Sigmoid colon (tissue), 7 donors: ENCODE measurements at places on chromosomes 4 and X.

DNA sequence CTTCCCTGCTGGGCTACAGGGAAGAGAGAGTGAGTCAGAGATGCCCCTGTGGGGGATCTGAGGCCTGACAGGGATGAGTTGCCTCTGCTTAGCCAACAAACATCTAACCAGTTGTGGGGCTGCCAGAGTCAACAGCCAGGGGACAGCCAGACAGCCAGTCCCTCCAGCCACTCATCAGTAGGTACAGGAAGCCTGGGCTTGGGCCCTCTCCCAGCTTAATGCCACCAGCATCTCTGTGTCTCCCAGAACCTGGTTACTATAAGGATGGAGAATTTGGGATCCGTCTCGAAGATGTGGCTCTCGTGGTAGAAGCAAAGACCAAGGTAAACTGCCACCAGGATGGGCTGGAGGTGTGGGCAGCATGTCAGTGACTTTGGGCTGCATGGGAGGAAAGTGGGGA is 17.3 kb upstream of the SASH3 start:
- no peak for DNase-seq

DNA sequence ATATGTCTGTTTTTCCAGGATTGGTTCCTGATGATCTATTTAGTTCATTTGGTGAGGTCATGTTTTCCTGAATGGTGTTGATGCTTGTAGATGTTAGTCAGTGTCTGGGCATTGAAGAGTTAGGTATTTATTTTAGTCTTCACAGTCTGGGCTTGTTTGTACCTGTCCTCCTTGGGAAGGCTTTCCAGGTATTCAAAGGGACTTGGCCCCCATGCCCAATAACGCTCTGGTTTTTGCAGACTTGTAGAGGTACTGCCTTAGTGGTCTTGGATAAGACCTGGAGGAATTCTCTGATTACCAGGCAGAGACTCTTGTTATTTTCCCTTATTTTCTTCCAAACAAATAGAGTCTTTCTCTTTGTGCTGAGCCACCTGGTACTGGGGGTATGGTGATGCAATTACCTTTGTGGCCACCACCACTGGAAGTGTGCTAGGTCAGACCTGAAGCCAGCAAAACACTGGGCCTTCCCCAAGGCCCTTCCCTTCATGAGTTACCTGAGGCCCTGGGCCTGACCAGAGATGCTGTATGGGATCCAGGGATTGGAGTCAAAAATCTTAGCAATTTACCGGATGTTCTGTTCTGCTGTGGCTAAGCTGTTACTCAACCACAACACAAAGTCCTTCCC is 63.3 kb upstream of the RXFP1 start:
- no peak for DNase-seq

DNA sequence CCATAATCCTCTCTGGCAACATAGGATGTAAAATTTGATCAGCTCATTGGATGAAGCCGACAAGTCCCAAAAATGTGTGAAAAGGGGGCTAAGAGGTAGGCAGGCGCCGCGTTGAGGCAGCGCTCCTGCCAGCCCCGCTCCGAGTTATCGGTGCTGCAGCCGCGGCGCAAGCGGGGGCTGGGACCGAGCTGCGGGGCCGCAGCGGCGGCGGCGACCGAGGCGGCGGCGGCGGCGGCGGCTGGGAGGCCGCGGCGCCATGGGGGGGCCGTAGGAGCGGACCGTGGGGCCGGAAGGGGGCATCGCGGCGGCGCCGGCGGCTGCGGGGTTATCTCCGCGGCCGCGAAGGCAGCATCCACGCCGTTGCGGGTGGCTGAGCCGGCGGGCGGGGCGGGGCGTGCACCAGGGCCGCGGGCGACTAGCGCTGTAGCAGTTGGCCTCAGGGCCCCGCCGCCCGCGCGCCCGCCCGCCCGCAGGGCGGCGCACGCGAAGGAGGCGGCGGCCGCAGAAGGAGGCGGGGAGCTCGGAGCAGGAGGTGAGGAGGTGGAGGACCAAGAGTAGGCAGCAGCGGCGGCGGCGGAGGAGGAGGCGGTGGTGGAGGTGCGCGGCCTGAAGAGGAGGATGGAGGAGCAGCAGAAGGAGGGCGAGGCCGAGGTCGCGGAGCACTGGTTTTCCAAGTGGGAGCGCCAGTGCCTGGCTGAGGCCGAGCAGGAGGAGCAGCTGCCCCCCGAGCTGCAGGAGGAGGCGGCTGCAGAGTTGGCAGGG is 126.0 kb upstream of the CXorf66 start:
- peak; percentile 60 for DNase-seq

DNA sequence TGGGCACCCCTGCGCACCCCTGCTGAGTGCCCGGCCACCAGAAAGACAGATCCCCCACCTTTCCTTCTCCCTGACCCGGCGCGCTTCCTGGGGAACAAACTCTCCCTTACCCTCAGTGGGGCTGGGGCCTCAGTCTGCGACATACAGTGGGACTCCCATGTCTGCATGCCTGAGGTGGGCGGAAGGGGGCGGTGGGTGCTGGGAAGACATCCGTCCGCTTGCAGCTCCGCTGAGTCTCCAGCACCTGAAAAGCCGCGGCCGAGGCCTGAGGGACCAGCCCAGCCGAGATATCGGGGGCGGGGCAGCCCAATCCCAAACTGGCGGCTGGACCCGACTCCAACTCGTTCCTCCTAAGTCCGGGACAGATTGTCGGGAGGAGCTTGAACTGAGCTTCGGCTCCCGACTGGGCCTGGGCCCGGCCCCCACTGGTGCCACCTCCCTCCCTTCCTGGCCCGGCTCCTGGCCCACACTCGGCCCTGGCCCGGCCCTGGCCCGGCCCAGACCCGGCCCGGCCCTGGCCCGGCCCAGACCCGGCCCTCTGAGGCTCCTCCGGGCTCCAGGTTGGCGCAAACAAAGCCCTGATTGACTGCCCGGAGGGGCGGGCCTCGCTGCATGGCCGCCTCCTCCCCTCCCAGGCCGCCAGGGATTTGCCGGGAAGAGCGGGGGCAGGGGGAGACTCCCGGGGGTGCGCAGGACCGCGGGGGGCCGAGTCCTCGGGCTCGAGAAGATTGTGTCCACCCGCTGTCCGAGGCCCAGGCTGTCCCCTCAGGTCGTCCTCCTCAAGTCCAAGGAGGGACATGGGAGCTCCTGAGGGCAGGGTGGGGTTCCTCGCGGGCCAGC is 877 bp upstream of the SLC16A2 start:
- peak; percentile 89 for DNase-seq

GRCh38 chr4:165723051-165723795 is 149.8 kb upstream of the TLL1 start:
- DNase-seq: no peak

DNA sequence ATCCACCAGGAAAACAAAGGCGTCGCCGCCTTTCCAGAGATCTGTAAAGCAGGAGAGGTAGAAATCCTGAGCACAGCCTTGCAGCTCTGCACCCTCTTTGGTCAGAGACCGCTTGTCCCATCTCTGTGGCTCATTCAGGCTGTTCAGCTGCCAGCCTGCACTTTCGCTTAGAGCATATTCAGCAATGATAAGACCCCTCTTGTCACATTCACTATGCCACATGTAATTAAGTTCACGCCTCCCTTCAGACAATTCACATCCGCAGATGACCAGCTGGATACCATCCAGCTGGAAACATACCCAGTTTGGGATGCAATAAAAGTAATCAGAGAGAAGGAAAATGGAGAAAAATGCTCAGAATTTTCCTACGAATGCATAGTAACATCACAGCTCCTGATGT is 335.4 kb downstream of the UNC5C start:
- DNase-seq: no peak

DNA sequence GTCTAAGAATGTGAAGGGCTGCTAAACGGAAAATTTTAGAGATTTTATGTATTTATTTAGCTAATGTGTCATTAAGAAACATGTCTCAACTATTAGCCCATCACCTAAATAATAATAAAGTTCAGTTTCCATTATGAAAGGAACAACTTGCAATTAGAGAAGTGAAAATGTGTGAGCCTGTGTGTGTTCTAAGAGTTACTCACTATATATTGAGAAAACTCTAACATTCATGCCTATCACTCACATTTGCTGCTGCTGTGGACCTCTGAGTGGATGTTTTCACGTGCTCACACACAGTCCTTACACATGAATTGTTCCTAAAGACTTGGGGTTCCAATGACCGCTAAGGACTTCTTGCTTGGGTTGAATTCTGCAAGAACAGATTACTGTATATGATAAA is 364.0 kb downstream of the TMA16 start:
- DNase-seq: no peak

DNA sequence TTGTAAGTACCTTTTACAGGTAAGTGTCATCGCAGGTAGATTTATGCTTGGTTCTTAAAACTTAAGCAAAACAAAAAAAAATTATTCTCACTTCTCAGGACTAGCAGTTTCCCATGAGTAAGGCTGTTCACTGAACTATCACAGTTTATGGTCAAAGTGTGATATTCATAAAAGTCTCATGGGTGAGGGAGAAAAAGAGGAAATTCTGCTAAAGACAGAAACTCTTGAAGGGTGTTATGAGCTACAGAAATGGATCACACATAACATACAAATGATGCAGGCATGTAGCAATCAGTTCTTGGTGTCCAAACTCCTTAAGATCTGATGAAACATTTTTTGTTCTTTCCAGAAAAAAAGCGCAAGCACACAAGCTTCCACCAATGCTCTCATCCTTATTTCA is 8.5 kb downstream of the RAB9A start:
- no peak for DNase-seq

DNA sequence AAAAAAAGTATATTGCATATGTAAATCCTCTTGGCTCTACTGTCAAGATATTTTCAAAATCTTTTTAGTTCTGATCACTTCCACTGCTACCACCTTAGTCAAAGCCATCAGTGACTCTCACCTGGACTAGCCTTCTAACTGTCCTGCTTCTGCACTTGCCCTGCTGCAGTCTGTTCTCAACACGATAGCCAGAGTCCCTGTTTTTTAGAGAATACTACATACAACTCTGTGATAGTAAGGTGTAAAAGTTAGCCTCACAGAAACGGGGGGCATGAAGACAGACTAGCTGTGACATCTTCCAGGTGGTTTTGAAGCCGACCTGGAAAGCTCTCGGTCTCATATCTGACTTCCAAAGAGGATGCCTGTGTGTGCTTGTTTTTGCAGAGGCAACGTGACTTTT is 24.7 kb downstream of the EIF2S3 start:
- DNase-seq: no peak

DNA sequence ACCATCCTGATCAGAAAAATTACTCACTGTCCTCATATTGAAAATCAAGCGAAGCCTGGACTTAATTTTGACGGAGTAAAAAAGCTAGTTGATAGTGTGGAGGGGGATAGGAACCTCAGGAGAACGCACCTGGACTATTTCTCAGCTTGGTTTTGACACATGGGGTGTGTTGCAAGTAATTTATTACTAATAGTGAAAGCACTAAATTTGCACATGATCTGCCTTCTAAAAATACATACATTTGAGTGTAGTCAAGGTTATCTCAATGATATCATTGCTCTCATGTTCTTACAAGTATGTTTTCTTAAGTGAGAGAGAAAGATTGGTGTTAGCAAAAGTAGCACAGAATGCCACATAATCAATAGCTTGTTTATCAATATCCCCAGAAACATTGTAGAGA is 29.5 kb downstream of the LRIT3 start:
- no peak for DNase-seq

DNA sequence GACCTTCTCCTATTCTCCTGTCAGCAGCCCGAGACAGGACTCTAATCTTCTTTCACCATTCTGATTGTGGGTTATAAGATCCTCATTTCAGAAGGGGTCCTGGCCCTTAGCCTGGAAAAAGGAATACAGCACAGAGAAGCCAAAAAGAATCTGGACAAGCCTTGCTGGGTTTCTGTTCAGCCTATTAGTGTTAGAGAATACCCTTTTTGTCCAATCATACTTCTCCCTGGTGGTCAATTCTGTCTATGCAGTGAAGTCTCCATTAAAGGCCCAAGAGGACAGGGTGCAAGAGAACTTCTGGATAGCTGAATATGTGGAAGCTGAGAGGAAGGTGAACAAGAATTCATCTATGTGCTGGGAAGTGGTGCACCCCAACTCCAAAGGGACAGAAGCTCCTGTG is 105.7 kb upstream of the AGA start:
- DNase-seq: no peak

- DNase-seq: no peak
These were observed 109.5 kb downstream of the ADGRL3 start for GRCh38 chr4:61309616-61310015.

GRCh38 chrX:115525486-115525885 is 35.5 kb upstream of the PLS3 start:
- no peak for DNase-seq

- no peak for DNase-seq
These were observed 32.2 kb downstream of the SMS start for GRCh38 chrX:21972721-21973120.

GRCh38 chr4:183012879-183013729 is 86.0 kb upstream of the WWC2 start:
- DNase-seq: no peak

DNA sequence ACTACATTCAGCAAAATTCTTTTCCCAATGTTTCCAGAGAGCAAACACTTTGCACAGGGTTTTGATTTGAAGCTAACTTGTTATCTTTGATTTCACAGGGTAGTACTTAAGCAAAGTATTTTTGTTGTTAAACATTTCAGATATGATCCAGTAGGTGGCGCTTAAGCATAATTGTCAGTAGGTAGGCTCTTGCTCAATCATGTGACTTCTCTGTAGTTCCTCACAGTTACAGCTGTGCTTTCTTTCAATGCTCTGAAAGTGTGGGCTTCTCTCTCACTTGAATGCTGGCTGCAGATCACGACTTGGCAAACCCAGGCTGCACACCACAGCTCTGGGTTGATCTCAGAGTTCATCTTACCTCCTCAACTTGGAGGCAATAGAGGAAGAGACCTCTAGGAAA is 1016.5 kb downstream of the SH3BGRL start:
- DNase-seq: no peak

- DNase-seq: no peak
These were observed 15.9 kb upstream of the MAP9 start for GRCh38 chr4:155392481-155393184.

DNA sequence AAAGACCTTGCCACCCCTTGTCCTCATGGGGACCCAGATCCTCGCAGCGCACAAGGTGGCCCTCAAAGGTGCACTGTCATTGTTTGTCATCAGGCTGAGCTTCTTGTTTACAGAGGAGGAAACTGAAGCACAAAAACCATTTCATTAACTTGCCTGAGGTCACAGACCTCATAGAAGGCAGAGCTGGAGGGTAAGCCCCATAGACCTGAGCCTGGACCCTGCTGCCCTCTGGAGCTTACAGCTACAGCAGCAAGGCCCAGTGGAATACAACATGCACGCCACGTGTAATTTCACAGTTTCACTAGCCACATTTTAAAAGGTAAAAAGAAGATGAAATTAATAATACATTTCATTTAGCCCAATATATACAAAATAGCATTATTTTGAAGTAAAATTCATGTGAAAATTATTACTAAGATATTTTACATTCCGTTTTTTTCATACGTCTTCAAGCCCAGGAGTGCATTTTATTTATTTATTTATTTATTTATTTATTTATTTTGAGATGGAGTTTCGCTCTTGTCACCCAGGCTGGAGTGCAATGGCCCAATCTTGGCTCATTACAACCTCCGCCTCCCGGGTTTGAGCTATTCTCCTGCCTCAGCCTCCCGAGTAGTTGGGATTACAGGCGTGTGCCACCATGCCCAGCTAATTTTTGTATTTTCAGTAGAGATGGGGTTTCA is 8.8 kb downstream of the JAKMIP1 start:
- peak; percentile 30 for DNase-seq
